ENCODE measurements at places on chromosomes 12 and 14.
A peak's percentile ranks its signal among the peaks of the same experiment; 100 is the strongest.

- no peak for DNase-seq
These were observed 5.3 kb downstream of the TMEM253 start for GRCh38 chr14:21106176-21106497.

DNA sequence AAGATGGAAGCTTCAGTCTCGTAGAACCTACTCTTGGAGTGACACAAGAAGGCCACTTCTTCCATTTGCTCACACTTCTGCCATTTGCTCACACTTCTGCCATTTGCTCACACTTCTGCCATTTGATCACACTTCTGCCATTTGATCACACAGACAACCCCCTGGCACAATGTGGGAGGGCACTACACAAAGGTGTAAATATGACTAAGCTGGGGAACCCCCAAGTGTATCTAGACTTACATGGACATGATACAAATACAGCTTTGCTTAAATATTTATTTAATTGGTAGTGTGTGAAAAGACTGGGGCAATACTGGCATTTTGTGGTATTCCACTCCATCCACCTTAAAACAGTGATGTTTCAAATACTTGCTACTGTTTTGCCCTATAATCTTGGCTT, 296.2 kb upstream of the PPFIA2 start:
- no peak for DNase-seq

DNA sequence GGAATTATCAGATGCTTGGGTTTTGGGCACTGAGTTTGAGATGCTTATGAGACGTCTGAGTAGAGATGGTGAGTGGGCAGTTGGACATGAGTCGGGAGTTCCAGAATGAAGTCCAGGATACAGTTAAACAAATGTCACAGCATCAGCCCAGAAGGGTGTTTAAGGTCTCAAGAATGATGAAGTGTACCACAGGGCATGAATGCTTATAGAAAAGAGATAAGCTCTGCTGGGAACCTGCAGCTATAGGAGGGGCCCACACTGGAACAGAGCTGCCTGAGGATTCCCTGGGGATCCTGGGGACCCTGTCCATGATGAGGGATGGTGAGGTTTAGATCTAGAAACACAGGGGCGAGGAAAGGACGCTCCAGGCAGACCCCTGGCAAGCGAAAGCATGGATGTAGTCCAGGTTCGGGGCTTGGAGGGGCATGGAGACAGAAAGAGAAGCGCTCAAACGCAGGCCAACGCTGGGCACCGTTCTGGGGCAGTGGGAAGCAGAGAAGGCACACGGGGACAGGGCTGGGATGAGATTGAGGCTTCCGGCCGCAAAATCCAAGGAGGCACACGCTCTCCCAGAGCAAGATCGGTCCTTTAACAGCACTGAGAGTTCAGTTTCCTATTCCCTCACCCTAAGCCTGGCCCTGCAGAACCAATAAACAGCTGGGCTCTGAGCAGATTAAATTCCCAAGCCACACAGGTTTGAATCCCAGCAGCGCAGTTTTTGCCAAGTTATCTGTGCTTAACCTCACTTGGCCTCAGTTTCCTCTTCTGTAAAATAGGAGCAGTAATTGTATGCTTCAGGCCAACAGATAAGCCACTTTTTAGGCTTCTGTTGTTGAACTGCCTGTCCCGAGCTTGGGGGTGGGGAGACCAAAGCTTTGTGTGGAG, 52.9 kb downstream of the EID3 start:
- no peak for DNase-seq

DNA sequence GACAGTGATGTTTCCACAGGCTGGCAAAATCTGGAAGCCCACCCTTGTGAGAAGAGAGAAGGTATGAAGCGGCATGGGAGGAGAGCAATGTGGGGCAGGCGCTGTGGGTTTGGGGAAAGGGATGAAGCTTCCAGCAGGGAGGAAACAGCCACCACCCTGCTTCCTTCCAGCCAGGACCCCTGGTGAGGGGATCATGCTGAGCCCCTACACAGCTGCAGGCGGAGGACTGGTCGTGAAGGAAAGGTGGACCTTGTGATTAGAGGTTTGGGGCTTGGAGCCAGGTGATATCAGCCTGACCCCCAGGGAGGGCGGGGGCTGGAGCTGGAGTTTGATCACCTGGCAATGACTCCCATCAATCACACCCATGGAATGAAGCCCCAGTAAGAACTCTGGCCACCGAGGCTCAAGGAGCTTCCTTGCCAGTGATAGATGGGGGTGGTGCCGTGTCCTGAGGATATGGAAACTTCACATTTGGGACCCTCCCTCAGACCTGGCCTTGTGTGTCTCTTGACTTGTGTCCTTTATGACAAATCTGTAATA, 48.6 kb downstream of the RIMBP2 start:
- DNase-seq: no peak

GRCh38 chr12:6860116-6860515, 7.2 kb upstream of the TPI1 start:
- no peak for DNase-seq

DNA sequence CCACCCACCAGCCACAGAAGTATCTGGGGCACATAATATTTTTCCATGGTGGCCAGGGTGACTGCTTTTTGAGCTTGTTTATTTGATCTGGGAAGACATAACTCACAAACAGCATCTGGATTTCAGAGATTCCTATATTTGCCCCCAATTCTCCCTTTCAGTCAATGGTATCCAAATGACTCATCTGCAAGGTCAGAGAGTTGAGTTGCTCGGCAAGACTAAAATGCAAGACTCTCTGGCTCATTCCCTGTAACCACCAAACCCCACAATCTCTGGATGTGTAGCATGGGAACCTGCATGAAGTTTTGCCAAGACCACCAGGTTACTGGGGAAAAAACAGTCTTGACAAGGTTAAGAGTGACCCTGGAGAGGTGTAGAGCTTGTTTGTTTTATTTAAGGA, 174.9 kb upstream of the FAR2 start:
- no peak for DNase-seq

- no peak for DNase-seq
These were observed 156.1 kb downstream of the PTCSC3 start for GRCh38 chr14:36020120-36021029.

DNA sequence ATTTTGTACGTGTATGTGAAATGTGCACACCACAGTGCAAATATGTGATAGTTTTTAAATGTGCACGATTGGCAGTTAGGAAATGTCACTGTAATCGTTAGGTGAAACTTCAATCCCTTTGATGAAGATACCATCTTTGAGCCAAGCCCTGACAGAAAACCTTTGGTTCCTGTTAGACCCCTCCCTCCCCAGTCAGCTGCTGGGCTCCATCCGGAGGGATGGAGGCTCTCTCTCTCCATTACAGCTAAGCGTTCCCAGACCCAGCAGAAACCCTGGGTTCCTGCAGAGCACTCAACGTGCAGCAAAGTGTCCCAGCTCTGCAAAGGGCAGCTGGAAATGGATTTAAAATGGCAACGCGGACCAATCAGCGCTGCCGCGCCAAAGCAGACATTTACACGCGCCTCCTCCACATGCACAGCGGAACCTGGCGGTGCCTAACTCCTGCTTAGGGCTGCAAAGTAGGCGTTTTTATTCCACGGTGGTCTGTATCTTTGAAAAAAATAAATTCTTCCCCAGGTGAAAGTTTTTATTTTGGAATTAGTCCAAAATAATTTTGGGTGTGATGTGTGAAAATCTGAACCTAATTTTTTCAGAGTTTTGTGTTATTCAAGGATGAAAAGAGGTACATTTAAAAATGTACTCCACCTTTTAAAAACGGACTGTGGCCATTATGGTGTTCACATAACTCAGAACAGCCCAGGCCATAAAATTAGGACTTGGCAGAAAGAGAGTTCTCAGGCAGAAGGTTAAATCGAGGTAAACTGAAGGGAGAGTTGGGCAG, 1.4 kb upstream of the HMGA2 start:
- no peak for DNase-seq

GRCh38 chr12:132161036-132161781, 17.0 kb downstream of the NOC4L start:
- DNase-seq: peak; percentile 3

DNA sequence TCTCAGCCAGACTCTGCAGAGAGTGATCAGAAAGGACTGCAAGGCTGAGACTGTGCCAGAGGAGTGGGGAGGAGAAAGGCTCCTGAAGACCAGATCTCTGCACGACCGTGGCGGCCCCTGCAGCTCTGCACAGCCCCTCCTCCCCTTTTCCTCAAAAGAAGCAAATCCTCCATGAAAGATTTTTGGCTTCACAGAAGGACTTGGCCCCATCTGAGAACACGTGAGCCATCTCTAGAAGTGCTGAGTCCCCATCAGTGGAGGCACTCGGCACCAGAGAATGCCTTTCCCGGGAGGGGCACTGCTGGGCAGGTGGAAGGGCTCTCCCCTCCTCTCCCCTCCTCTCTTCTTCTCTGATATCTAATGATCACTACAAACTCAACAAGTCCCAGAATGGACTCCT, 6.8 kb downstream of the FIGNL2 start:
- no peak for DNase-seq

DNA sequence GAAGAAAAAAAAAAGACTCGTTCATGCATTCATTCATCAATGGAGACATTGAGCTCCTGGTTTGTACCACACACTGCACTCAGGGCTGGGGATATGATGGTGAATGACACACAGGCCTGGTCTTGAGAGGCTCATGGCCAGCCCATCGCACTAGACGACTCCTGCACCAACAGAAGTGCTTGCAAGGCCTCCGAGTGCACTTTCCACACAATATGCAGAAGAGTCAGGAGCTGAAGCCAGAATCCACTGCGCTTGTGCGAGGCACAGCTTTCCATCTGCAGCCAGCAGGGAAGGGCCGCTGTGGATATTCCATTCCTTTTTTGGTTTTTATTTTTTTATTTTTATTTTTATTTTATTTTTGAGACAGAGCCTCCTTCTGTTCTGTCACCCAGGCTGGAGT, 192.4 kb downstream of the DICER1 start:
- no peak for DNase-seq

Data from GM06990 (cell line).